ENCODE measurements at places on chromosomes 16 and 17.
A peak's percentile ranks its signal among the peaks of the same experiment; 100 is the strongest.

DNA sequence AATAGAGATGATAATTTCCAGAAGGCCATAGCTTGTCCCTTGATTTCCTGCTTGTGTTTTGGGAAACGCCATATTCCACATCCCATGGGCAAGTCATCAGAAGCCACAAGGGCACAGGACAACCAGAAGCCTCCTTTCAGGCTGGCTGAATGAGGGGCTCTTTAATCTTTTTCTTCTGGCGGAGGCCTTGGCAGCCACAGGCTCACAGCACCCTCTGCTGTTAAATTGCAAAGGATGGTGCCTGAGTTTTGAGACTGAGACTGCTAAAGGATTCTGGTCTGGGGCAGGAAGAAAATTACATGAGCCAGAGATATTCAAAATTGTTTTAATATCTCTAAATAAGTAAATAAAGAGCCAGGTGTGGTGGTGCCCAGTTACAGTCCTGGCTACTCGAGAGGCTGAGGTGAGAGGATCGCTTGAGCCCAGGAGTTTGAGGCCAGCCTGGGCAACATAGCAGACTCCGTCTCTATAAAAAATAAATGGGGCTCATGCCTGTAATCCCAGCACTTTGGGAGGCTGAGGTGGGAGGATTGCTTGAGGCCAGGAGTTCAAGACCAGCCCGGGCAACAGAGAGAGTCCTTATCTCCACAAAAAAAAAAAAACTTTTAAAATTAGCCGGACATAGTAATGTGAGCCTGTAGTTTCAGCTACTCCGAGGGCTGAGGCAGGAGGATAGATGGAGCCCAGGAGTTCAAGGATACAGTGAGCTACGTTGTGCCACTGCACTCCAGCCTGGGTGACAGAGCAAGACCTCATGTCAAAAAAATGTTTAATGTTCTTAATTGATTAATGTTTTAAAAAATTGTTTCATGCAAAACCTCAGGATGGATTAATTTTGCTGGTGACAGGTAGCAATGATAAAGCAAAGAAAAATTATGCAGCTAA, 26.3 kb downstream of the AARSD1 start:
- no peak for DNase-seq

DNA sequence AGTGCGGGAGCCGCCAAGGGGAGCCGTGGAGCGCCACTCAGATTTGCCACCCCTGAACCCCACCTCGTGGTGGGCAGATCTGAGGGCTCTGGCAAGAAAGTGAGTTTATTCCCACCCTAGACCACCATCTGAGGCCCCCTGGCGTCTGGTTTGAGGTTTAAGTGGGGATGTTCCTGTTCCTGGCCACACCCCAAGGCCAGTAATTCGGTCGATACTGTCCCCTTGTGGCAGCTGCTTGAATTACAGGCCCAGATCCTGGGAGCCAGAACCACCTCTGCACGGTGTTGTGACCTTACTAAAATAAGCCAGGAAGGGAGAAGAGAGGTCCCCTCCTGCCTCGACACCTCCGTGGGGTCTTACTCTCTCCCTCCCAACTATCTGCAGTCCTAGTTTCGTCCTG, 3.3 kb upstream of the LAT start:
- DNase-seq, result no peak

DNA sequence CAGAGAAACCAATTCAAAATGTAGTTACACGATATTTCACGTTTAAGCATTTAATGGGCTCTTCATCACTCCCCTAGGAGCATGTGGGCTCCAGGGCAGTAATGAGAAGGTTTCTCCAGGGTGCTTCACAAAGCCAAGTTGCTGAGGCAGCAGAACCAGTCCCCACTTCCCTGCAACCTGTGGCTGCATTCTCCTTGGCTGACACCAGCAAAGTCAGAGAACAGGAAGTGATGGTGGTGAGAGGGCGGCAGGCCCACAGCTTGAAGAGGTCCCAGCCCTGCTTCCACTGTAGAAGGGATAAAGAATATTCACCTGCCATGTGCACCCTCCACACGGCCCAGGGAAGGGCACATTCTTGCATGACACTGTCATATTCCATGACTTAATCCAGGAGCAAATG, 133.2 kb downstream of the CBLN1 start:
- no peak for DNase-seq

DNA sequence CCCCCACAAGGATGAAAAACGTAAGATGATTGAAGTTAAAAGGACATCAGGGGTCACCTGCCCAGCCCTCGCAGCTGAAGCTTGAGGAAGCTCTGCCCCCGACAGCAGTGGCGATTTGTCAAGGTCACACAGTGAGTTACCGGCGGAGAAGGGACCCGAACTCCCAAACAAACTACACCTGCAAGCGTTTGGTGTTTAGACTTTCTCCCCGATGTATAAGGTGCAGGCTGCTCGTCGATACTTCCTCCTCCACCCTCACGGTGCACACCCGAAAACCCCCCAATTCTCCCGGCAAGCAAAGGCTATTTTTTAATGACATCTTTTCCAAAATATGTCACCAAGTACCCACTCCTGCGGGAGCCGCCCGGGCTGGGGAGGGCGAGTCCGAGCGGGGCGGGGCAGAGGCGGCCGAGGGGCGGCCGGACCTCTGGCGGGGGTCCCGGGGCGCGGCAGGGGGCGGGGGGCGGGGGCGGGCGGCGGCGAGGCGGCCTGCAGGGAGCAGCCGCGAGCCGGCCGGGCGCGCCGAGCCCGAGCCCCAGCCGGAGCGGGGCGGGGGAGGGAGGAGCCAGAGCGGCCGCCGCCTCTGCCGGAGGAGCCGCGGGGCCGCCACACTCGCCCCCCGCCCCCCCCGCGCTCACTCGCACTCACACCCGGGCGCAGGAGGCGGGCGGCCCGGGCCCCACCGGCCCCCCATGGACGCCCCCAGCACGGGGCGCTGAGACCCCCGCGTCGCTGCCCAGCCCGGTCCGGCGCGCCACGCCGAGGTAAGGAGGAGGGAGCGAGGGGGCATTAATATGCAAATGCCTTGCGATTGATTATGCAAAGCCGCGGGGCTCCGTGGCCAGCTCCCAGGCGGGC, at the start of gene THRA:
THRA (plus strand) TSS at position 637 of the 858 bp plus-strand sequence. CDS start 11,524 bp downstream, outside the sequence.
- peak; percentile 61 for DNase-seq

DNA sequence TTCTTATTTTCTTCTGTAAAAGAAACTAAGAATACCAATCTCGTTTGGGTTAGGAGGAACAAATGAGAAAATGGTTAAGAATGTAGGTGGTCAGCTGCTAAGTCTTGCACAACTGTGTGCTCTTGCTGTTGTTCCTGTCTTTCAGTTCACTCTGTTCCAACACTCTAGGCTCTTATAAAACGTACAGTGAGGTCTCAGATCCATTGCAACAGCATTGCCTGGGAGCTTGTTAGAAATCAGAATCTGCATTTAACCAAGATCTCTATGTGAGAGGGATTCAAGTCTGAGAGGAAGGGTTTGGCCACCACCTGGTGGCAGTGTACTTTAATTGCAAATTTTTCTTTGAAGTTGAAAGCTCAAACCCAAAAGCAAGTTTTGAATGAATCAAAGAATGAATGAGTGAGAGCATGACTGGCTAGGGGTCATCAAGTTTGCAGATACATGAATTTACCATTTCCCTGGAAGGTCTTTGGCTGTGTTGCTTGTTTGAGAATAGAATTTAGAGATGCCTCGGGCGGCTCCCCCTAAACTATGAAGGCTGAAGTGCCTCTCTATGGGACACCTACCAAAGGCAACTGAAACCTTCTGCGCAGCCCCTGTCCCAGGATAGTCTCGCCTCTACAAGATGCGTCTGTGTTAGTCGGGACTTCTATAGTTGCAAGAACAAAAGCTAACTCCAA, 2.5 kb downstream of the ALOX15B start:
- DNase-seq, result no peak

GRCh38 chr16:2663553-2664546, 18.5 kb upstream of the KCTD5 start:
- DNase-seq, result no peak

All from stimulated activated CD4-positive, alpha-beta T cell treated with anti-CD3 and anti-CD28 coated beads, Interleukin-1b, Interleukin-23, amount 100 ng/mL, for 24 hours (primary cell).